ENCODE measurements at places on chromosomes 12 and 14. TPM values are rescaled to one million over a fixed set of nuclear protein-coding genes. Genes with fewer than 3 reads are reported as not detected.

CELA1 gene
- total RNA-seq, result not detected

AMN gene
- 0.21 TPM for total RNA-seq

BCL2L14 gene
- total RNA-seq, result not detected

LRFN5 gene
- total RNA-seq, result not detected

PMEL gene
- 1.3 TPM for total RNA-seq

KSR2 gene
- 0.63 TPM for total RNA-seq

SMCO3 gene
- total RNA-seq, result not detected

PPP1R1A gene
- 0.20 TPM for total RNA-seq

CMTM5 gene
- not detected for total RNA-seq

OR6C2 gene
- total RNA-seq, result not detected

RFLNA gene
- not detected for total RNA-seq

CAPZA3 gene
- not detected for total RNA-seq

DDX54 gene
- total RNA-seq, result 69.5 TPM

SERPINA3 gene
- total RNA-seq, result 11.0 TPM

GIT2 gene
- total RNA-seq, result 23.3 TPM

ASIC1 gene
- 3.8 TPM for total RNA-seq

LETMD1 gene
- 23.9 TPM for total RNA-seq

NOS1 gene
- total RNA-seq, result 0.40 TPM

RTN1 gene
- total RNA-seq, result not detected

RNASE11 gene
- total RNA-seq, result not detected

ACOT4 gene
- 1.9 TPM for total RNA-seq
